ENCODE measurements at places on chromosomes 5 and 9.

DNA sequence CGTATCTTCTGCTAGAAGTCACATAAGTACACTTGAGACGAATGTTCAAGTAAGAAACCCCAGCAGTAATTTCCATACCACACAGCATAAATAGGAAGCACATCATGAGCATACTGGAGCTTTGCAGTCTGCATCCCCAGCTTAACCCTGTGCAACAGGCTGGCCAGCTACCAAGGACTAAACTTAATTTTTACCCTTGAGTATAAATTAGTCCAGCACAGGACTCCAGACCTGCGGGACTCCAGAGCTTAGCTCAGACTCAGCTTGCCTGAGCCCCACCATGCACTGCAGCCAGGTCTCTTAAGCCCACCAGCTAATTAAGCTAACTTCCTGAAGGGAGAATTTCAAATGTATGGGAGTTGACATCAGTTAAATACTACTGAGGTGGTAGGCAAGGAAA, 491.0 kb downstream of the ARHGEF28 start:
- DNase-seq, result no peak

DNA sequence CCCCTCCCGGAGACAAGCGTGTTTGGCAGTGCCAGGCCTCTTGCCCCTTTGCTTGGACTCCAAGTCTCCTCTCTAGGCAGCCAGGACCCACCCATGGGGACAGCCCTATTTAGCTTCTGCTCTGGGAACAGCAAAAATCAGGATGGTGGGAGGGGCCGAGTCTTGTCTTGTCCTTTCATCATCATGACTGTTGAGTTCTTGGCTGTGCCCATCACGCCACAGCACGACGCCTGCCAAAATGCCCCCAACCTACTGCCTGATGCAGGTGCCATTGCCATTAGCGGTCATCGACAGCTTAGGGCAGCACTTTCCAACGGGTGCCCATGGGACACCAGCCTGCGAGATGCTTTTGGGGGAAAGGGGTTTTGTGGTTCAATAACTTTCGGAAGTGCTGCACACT, 18.9 kb downstream of the PLPP7 start:
- DNase-seq, result no peak

GRCh38 chr5:96336351-96336985, 96.6 kb downstream of the PCSK1 start:
- DNase-seq, result peak; percentile 60

DNA sequence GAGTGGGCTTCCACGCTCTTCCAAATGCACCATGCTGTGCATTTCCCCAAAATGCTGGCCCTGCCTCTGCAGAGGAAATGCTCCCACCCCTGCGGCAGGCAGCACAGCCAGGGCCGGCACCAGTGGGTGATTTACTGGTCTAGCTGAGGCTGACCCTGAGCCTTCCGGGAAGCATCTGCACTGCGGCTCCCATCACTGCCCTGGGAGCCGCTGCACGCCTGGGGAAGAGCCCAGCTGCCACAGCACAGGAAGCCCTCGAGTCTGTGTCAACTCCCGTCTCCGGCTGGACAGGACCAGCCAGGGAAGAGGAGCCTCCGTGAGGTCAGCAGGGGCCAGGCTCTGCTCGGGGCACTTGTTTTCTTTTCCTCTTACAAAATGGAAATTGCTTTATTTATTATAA, 25.1 kb upstream of the EEIG1 start:
- no peak for DNase-seq

- no peak for DNase-seq
Measured at GRCh38 chr5:154653418-154653763, 101.8 kb upstream of the LARP1 start.

- DNase-seq, result no peak
Measured at GRCh38 chr5:27276119-27276518, 237.7 kb upstream of the CDH9 start.

- DNase-seq, result no peak
Measured at GRCh38 chr9:107633406-107633805, 143.8 kb upstream of the KLF4 start.

DNA sequence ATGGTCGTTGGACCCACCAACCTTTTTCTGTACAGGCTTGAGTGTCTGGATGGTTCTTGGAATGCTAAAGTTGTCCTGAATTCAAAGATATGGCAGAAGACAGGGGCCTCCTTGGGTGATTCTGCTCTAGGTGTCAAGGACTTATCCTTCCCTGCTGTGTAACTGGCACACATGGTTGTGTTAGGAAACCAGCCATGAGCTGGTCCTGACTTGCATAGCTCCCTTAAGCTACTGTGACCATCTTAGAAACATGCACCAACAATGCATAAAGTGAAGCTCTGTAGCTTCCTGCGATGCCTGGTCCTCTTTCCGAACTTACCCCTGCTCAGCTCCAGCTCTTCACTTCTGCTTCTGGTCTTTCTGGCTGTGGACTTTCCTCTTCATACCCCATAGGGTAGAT, 224.6 kb downstream of the TLE4 start:
- no peak for DNase-seq

- no peak for DNase-seq
Measured at GRCh38 chr9:131116281-131117120, 8.9 kb upstream of the NUP214 start.

- no peak for DNase-seq
Measured at GRCh38 chr9:134007150-134007549, 15.0 kb upstream of the VAV2 start.

Measured in NCI-H1694 (cell line).